ENCODE measurements at places on chromosomes 2 and 18.

- DNase-seq = no peak
Measured at GRCh38 chr2:51581636-51582267, 549.8 kb upstream of the NRXN1 start.

DNA sequence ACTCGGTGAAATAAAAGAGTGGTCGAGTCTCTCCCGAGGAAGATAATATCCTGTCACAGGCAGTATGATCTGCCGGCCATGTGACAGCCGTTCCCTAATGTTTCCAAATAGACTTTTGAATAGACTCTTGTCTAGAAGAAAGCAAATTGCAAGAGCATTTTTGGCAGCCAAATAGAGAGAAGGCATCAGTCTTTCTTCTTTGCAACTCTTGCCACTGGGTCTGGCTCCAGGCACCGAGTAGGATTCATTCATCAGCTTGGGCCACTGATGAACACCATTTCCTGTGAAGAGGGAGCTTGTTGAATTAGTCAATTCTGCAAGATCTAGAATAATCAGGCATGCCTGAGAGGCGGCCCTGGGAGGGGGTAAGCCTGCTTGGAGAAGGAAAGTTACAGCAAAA, 165.6 kb downstream of the KLHL29 start:
- DNase-seq = no peak

DNA sequence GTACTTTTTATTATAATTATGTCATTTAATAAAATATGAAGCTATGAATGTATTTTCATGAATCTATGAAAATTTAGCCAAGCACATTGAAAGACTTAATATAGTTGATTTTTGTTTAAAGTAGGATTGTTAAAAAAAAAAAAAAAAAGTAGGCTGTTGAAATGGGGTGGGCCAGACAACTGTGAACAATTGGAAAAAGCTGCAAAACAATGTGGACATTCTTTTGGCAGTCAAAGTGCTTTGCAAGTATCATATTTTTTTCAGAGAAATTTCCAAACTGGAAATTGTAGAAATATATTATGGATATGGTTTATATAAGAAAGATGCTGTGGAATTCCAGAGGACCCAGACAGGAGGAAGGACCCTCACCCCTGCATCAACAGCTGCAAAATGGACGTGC, 82.1 kb downstream of the ETAA1 start:
- DNase-seq = no peak

GRCh38 chr2:197130318-197130717, 180.3 kb downstream of the ANKRD44 start:
- no peak for DNase-seq

- no peak for DNase-seq
Measured at GRCh38 chr18:60401346-60401745, 28.8 kb upstream of the MC4R start.

DNA sequence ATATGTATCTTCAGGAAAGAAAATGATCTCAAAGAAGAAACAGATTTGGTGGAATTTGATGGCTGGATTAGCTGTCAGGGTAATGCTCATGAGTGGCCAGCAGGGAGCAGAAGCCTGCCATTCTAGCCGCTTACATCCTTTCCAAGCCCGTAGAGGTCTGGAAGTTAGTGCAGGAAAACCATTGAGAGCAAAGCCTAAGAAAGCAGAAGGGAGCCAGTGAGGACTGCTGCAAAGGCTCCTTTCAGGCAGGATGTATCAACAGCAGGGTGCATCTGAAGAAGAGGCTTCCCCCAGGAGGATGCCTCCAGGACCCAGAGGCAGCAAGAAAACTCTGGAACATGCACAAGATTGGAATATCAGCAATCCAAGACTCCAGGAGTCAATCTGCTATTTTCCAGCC, 22.9 kb upstream of the LBH start:
- no peak for DNase-seq

GRCh38 chr2:124804014-124804940, 779.2 kb downstream of the CNTNAP5 start:
- peak; percentile 58 for DNase-seq

DNA sequence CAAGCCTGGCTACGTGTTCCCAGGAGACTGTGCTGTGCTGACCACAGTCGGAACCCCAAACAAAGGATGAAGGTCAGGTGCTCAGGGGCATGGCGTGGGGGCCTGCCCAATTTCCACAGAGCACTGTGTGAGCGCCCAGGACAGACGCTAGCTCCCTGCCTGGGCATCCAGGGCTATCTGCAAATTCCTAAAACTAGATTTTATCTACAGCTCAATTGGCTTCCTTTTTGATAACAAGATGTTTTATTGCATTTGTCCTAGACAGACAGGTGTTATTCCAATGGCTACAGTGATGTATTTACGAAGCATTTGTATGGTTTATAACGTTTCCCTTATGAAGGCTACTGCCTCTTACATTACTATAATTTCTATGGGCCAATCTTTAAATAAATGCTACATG, 16.0 kb downstream of the PTGR3 start:
- no peak for DNase-seq

- DNase-seq = no peak
Measured at GRCh38 chr2:10647886-10648605, 41.7 kb downstream of the NOL10 start.

DNA sequence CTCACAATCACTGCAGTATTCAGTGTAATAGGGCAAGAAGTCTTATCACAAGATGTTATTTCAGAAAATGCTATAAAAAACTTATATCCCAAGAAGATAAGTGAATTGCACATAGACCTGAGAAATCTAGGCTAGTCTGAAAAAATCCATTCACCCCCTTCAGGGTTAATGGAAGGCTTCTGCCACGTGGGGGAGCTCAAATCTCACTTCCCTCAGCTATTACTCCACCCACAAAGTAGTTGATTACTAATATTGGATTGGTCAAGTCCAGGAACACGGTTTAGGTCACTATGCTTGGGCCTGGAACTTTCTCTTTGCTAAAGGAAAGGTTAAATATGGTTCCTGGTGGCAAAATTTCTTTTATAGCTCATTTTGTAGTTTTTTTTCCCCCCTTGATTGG, 51.2 kb upstream of the ADAM23 start:
- DNase-seq = peak; percentile 29

- no peak for DNase-seq
Measured at GRCh38 chr2:17981936-17982335, 103.5 kb downstream of the KCNS3 start.

DNA sequence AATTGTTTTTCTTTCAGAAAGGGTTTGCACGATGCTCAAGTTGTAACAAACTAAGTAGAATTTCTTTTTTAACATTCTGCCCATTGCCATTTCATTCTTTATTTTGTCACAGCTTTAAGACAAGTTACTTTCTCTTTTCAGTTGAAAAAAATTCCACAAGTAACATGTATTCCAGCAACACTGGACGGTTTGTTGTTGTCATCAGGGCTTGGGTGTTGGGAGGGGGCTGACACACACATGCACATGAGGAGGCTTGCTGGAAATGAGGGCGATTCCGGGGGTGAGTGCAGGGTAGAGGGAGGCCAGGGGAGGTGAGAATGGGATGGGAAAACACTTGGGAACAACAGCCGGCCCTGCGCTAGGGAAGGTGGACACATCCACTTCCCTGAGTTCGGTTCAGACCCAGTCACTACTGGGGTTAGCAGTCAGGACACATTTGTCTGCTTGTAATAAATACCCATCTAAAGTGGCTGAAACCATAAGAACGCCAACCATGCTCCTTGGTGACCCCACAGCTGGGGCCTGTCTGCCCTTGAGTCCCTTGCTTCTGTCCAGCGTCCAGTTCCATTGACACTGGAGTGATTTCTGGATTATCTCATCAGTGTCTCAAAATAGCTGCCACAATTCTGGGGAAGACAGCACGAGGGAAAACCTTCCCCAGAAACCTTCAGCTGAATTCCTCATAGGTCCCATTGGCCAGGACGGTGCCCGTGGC, 141.8 kb upstream of the BCL2L11 start:
- DNase-seq = no peak

DNA sequence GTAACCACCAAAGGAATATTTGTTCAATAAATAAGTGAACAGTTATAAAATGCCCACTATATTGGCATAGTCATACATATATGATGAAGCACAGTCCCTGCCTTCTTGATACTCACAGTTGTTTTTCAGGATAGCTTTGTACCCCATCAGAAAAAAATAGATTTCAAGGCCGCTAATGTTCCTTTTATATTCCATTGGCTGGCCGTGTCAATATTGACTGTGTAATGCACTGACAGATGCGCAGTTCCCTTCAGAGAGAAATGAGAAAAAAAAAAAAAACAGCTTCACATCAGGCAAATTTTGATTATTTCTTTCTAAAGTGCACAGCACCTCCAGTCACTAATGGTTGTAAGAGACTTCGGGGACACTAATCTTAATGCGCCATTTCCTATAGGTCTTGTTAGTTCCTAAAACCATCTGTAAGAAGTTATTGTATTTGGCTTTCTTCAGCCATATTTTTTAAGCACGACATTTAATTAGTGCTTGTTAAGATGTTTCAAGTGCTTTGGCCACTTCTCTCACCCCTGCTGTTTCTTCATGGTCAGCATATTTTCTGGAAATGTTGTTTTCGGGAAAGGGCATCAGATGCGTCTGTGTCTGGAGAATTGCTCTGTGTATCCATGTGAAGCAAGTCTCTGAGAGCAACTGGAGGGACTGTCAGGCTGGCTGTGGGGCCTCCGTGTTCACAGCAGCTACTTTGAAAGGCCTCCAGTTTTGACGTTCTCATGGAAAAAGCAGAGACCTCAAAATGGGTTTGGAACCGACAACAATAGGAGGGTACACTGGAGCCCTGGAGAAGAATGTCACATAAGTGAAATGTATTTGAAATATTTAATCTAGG, 378.3 kb downstream of the MTX2 start:
- no peak for DNase-seq

GRCh38 chr18:37341473-37342086, 224.0 kb downstream of the CELF4 start:
- DNase-seq = no peak

DNA sequence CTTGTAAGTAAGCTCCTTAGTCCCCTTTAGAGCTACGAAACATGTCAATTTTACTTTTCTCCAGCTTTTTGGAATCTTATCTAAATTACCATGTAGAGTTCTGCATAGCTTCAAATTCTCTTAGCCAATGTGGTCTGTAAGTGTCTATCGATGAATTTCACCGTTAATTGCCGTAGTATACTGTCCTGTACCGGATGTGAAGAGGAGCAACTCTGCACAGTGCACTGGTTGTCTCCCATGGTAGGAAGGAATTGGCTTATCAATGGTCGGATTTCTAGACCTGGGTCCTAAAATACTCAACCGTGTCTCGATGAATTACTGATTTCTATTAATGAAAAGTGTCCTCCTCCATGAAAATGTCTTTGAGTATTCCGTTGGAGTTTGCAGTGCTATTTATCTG, 1.9 kb downstream of the NOP58 start:
- no peak for DNase-seq

DNA sequence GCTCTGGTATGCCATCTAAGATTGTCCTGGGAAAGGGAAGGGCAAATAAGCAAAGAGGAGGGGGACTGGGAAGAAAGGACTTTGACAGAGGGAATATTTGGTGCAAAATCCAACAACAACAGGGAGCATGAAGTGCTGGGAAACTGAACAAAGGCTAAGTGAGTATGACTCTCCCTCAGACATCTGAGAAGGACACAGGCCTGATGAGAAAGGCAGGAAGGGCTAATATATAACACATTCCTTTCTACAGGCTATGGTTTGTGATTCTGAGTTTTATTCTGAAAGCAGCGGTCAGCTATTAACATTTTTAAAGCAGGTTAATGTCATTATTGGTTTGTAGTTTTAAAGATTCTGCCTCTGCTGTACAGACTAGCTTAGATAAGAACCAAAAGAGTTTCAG, 1579.5 kb downstream of the LRP1B start:
- no peak for DNase-seq

- no peak for DNase-seq
Measured at GRCh38 chr2:84905181-84906107, at the start of gene TMSB10. Gene TMSB10, plus strand, starts transcription at chr2:84905656.

- no peak for DNase-seq
Measured at GRCh38 chr18:35582899-35583558, 1.5 kb downstream of the GALNT1 start.

DNA sequence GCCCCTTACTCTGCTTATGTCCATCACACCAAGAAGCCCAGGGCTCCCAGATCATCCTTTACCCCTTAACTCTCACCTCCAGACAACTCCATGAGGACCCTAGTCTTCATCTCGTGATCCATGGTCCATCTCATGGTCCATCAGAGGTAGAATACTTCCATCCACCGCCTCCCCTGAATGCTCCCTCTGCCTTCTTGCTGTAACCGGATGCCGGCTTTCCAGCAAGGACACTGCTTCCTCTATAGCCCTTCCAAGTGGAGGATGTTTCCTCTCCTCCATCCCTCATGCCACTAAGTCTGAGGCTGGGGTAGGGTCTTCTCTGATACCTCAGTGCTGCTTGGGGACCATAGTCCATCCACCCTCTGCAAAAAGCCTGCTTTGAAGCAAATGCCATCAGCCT, 118.6 kb upstream of the SIX2 start:
- DNase-seq = no peak

GRCh38 chr2:207762146-207762545, 7.6 kb downstream of the FZD5 start:
- DNase-seq = no peak

GRCh38 chr2:33484042-33484621, 7.7 kb downstream of the RASGRP3 start:
- no peak for DNase-seq

GRCh38 chr18:62838475-62839098, 123.2 kb downstream of the PHLPP1 start:
- DNase-seq = no peak

DNA sequence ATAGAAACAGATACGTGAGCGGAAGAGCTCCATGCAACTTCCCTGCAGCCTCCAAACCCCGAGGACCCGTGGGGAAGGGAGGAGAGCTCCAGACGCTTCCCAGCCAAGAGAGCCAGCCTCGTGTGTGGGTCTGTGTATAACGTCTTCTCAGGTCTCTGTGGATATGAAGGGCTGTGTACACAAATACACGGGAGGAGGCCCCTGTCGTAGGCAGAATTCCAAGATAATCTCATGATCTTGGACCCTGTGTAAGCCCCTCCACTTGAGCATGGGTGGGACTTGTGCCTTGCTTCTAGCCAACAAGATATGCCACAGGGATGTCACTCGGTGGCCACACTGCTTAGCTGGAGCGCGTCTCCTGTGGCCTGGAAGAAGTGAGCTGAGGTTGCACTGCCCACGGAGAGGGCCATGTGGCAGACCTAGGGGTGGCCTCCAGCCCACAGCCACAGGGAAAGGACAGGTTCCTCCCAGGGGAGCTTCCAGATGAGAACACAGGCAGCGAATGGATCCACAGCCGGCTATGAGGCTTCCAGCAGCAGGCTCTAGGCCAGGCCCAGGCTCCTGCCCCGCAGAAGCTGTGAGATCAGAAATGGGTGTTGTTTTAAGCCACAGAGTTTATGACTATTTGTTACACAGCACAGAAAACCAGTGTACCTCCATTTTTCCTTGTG, 15.6 kb upstream of the KLF11 start:
- no peak for DNase-seq

DNA sequence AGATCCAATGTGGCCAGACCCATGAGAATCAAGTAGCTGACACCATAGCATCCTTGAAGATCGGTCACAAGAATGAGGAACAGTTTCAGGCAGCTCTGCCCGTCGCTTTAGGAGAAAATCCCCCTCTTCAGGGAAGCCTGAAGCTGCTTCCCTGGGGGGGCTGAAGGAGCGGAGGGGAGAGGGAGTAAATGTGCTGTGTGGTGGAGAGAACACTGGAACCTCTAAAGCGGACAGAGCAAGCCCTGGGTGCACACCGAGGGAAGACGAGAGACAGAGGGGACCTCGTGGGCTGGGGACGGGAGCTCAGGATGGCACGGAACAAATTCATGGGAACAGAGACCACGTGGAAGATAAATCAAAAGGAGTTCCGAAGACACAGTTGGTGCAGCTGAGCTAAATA, 154.3 kb downstream of the NDUFA10 start:
- no peak for DNase-seq

- no peak for DNase-seq
Measured at GRCh38 chr2:197245829-197246804, 64.5 kb downstream of the ANKRD44 start.
